ENCODE measurements at places on chromosomes 13 and 19. TPM values are rescaled to one million over a fixed set of nuclear protein-coding genes. Genes with fewer than 3 reads are reported as not detected.

- DNase-seq = no peak
Measured at GRCh38 chr19:12085074-12085818, 20.7 kb downstream of the ZNF844 start.

GRCh38 chr13:92418818-92419412 lies 807.7 kb upstream of the GPC6 start:
- DNase-seq = no peak

The COX7A1 gene
- not detected for total RNA-seq

The CLDND2 gene
- total RNA-seq = not detected

GRCh38 chr13:107827840-107828549 lies 387.3 kb downstream of the LIG4 start:
- no peak for DNase-seq

The CDK8 gene
- 16.9 TPM for total RNA-seq

- no peak for DNase-seq
Measured at GRCh38 chr13:32949820-32950219, 66.4 kb upstream of the KL start.

The ZNF208 gene
- total RNA-seq = 0.14 TPM

The ATF5 gene
- total RNA-seq = 15.3 TPM

The ZNF569 gene
- total RNA-seq = 6.5 TPM

Data from epithelial cell of proximal tubule (primary cell).